ENCODE measurements at places on chromosomes 3 and 15.

DNA sequence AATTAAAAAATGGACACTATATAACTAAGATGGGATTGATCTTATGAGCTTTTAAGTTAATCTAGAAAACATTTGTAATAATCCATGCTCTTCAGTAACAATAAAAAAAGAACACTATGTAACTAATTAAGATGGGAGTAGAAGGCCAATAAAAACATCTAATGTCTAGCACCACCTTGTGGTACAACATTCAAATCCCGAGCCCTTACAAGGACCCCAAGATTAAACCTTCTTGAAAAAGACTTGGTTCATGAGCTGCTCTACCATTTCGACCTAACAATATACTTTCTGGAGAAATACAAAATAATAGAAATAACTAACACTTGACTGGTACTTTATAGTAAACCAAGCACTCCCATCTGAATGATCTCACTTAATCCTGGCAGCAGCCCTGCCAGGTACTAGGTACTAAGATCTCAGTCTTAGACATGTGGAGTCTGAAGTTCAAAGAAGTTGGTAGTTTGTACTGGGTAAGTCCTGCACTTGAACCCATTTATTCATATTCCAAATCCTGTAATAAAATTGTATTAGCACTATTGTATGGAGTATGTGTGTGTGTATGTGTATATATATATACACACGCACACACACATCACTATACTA is 21.8 kb downstream of the METTL6 start:
- DNase-seq = peak; percentile 16

- peak; percentile 15 for DNase-seq
Measured at GRCh38 chr3:43644443-43644842, 22.6 kb upstream of the ANO10 start.

DNA sequence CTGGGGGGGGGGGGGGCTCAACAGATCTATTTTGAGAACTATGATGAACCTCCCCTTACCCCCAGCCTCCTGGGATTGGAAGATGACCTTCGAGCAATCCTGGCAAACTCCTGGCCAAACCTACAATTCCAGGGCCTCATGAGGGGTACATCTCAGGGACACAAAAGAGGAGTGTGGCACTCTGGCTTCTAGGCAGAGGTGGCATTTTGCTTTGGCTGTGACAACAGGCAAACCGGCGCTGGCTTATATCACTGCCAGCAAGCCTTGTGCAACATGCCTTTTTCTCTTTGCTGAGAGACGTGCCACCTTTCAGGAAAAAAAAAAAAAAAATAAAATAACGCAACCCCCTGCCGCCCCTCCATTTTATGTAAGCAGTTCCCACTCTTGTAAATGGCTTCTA is 31.8 kb upstream of the FEZF2 start:
- DNase-seq = no peak

- DNase-seq = no peak
Measured at GRCh38 chr3:188152660-188153436, 1.1 kb upstream of the LPP start.

DNA sequence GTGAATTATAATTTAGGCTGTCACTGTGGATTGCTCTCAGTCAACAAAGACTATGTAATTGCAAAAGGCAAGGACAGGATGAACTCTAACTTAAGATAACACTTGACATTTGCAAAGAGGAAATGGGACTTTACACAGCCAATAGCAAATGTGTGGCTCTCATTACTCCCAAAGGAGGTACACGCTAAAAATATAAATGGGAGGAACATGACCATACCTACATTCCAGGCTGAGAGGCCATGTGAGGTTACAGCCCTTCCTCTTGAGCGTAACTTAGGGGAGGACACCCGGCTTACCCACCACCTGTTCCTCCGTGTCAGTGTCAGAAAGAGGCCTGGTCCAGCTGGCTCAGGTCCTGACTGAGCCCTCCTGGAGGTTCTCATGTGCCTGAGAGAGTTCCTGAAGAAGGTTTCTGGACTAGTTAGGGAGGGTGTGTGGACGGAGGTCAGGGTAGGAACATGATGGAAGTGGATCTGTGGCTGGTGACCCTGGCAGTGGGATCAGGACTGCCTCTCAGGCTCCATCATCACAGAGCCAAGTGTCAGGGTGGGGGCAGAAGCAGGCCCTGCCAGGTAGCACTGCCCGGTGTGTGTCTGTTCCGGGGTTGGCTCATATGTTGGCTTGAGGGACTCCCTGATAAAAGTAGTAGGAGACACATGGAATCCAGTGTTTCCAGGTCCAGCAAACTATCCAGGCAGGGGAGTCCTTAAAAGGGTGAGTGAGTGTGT is 7.9 kb downstream of the POPDC2 start:
- no peak for DNase-seq

- no peak for DNase-seq
Measured at GRCh38 chr3:111911446-111911845, 52.4 kb downstream of the PHLDB2 start.

DNA sequence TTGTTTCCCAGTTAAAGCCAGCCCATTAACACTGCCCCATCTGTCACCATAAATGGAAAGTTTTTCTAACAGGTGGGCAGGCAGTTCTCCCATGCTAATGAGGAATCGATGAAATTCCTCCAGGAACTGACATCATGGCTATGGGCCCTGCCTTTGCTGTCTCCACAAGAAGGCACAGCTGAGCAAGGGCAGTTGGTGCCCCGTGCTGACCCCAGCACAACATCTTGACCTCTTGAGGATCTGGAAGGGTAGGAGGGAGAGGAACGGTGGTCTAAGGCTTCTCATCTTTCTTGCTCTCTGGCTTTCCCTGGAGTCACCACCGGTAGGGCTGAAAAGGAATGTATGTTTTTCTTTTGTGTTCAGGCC is 46.7 kb downstream of the CHCHD6 start:
- DNase-seq = no peak

GRCh38 chr3:116445311-116445841 is at the start of gene LSAMP:
Gene LSAMP (minus strand): TSS chr3:116445487.
- peak; percentile 15 for DNase-seq

DNA sequence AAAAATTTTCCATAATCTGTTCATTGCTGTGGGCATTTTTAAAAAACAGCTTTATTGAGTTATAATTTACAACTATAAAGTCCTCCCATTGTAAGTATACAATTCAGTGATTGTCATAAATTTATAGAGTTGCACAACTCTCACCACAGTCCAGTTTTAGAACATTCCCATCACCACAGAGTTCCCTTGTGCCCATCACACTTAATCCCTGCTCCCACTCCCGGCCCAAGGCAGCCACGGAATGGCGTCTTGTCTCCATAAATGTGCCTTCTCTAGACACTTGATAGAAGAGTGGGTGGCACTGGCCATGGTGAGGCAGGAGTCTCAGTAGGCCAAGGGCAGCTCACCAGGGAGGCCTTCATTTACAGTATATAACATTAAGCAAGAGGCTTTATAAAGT is 6.3 kb downstream of the TSEN2 start:
- no peak for DNase-seq

GRCh38 chr3:173403376-173403775 is 5.8 kb downstream of the NLGN1 start:
- DNase-seq = no peak

DNA sequence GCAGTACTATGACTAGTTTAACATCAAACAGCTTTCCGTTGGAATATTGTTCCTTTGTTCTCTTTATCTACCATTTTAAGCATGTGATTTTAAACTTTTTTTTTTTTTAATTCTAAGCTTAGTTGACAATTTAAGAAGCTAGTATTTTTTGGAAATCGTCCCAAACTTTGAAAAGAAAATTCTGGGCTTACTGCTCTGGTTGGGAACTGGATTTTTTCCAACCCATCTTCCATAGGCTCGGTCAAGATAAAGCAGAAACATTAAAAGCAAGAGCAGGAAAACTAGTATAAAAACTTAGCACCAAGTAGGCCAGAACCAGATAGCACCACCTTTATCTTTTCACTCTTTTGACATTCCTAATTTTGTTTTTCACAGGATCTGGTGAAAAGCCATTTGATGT is 49.9 kb downstream of the TSC22D2 start:
- no peak for DNase-seq

DNA sequence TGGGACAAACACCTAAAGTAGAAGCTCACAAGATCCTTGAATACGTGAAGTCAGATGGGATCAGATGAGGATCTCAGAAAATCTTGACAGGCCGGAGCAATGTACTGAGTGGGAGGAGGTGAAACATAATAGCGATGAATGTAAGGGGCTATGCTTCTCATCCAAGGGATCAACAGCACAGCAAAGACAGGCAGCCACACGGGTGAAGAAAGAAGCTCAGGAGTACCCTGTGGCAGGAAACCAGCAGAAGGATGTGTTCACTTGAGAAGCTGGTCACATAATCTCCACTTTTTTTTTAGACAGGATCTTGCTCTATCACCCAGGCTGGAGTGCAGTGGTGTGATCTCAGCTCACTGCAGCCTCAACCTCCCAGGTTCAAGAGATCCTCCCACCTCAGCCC is 92.4 kb downstream of the MEGF11 start:
- DNase-seq = no peak

DNA sequence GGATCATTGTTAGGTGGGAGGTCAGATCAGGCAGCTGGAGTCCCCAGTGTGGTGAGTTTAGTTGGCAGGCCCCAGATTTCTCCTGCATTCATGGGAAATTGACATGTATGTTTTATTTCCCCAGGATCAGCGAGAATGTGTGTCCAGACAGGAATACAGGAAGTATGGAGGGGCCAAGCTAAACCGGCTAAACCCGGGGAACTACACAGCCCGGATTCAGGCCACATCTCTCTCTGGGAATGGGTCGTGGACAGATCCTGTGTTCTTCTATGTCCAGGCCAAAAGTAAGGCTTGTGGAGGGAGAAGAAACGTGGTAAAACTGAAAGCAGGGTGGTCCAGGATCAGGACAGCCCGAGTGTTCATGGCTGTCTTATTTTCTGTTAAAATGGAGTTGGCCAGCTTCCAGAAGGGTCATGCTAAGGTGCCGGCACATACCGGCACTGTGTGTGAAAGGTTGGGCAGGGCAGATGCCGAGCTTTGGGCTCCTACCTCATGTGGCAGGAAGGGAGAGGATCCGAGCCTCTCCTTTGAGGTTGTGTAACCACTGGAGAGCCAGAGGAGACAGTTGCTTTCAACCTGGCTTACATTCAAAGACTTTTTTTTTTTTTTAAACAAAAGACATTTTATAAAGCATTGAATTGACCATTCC is 83.1 kb downstream of the PGPEP1L start:
- no peak for DNase-seq

GRCh38 chr15:25401501-25401900 is 37.3 kb downstream of the UBE3A start:
- no peak for DNase-seq

DNA sequence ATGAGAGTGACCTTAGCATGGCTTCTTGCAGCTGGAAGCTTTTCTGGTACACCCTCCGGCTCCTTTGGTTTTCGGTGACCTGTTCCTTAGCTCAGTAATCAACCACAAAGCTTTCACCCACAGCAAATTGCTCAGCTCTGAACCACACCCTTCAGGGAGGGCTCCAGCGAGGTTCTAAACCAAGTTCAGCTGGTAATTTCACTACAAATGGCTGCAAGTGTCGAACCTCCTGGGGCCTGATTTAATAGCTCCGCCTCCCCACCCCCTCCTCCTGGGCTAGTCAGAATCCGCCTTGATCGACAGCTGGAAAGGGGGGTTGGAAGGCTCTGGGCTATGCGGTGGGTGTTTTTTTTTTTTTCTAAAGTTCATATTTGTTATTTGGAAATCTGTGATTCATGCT is 150.9 kb upstream of the MCTP2 start:
- DNase-seq = no peak

GRCh38 chr3:171680726-171681411 is 129.4 kb downstream of the PLD1 start:
- no peak for DNase-seq

GRCh38 chr3:52236424-52236886 is 2.5 kb downstream of the TWF2 start:
- no peak for DNase-seq

- no peak for DNase-seq
Measured at GRCh38 chr15:72872066-72872845, 88.7 kb upstream of the ADPGK start.

GRCh38 chr3:177122183-177122856 is 75.0 kb downstream of the TBL1XR1 start:
- DNase-seq = no peak

- DNase-seq = no peak
Measured at GRCh38 chr15:92306663-92307062, 87.0 kb upstream of the ST8SIA2 start.

GRCh38 chr3:41265823-41266273 is 66.5 kb downstream of the CTNNB1 start:
- no peak for DNase-seq

DNA sequence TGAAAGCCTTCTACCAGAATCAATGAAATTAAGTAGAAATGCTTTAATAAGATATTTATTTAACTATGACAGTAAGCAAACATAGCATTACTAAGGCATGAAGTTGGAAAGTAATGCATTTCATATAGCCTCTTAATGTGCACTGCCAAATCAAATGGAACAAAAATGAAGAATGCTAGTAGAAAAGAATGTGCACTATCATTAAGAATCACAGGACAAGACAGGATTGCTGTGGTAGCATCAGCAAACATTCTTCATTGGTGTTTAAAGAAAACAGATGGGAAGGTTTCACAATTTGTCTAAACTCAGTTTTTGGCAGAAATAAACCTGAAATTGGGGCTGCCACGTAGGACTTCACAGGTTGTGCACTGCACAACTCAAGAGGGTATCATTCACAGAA is 168.9 kb downstream of the CNTN3 start:
- no peak for DNase-seq

Measured in SHP77 treated with DMSO at 0.1 percent for 48 hours (cell line).